ENCODE measurements at places on chromosomes 13 and 19.
A peak's percentile ranks its signal among the peaks of the same experiment; 100 is the strongest.

DNA sequence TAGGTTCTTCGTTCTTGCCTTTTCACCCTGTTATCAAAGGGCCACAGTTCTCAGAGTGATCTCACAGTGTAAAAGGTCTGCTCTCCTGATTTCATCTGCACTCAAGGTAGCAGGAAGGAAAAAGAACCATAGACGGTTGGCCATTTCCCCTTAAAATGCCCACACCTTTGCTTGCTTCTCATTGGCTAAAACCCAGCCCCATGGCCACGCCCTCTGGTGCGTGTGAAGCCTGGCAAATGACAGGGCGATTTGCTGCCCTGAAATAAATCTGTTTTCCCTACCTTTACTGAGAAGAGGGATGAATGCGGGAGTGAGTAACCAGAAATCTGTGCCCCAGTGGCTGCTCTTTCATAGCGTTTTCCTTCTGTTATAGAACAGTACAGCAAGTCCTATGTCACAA, 269.3 kb downstream of the POU4F1 start:
- DNase-seq = no peak

DNA sequence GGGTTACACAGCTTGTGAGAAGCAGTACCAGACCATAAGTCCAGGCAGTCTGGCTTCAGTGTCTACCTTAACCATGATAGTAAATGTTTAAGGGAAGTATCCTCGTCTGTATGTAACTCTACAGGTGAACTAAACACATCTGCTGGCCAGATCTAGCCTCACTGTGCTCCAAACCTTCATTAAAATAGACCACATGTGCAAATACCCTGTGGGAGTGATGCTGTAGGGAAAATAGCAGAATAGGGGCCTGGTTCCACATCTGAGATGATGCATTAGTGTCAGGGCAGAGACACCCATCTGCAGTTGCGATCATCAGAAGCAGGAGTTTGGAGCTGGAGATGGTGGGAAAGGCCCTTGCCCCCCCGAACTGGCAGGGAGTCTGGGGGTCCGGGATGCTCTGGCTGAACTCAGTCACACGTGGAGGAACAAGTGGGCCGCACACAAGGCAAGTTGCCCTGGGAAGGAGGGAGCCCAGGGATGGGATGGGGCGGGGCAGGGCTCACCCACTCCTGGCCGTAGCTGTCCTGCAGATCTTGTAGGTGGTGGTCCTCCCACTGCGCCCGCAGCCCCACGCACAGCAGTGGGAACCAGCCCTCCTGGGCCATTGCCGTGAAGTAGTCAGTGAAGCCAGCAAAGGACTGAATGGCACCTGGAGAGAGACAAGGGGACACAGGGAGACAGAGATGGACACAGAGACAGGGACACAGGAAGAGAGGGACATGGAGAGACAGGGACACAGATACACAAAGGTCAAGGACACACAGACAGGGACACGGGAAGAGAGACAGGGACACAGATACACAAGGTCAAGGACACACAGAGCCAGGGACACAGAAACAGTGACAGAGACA, 7.3 kb downstream of the TMEM147 start:
- no peak for DNase-seq

DNA sequence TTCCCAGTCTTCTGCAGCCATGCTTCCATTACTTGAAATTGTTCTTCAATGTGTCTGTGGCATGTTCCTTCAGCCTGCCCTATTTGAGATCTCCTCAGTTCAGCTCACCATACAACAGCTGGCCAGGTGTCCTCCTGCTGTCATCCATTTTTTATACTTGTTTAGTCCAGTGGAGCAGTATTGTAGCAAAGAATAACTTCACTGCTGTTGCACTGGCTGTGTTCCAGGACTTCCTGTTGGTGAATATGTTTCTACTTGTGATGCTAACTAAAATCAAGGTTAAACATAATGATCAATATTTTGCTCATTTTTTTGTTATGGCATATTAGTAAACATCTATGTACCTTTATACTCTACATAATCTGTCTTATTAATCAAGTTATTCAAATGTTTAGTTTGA, 1394.1 kb downstream of the PCDH9 start:
- DNase-seq = no peak

- no peak for DNase-seq
Observed at GRCh38 chr13:55576389-55576788, 1564.3 kb upstream of the PRR20A start.

DNA sequence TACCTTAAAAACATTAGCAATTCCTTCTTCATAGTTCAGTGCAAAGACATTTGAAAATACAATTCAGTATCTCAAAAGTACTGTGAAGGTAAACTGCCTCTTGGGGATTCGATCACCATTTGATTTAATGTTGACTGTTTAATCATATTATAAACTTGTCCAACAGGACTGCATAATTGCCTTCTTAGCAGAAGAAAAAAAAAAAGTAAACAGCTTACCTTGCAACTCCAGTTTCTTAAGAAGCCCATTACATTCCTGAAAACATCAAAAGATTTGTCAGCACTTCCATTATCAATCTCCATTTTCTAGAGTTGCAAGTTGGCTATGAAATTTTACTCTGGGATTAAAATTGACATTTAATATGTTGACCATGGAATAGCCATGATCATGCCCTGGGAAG, 1154.6 kb downstream of the OLFM4 start:
- no peak for DNase-seq

DNA sequence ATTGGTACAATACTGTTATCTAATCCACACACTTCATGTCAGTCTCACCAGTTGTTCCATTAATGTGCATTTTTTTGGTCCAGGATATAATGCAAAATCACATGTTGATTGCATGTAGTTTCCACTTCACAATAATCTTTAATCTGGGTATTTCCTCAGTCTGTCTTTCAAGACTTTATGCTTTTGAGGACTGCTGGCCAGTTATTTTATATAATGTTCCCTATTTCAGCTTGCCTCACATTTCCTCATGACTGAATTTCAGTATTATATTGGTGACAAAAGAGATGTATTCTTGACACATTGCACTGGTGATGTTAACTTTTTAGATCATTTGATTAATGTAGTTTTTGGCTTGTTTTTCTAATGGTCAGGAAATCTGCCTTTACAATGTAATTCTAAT, 368.3 kb downstream of the IRS2 start:
- DNase-seq = no peak

GRCh38 chr13:61913183-61913582, 497.5 kb upstream of the PCDH20 start:
- DNase-seq = no peak

DNA sequence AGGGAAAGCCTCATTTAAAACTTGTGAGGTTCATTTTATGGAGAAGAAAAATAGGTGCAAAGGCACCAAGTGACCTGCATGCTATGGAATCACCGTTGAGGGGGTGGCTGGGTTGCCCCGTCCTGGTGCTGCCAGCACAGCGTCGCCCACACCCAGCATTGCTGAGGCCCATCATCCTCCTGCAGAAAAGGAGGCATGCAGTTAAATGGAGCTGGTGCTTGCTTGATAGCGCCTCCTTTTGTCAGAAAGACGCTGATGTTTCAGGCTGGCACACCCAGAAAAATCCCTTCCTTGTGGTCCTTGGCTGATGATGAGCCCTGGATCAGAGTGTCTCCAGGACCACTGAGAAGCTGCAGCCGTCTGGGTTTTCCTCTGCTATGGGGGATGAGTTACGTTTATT, 36.9 kb downstream of the DHRS12 start:
- DNase-seq = no peak

GRCh38 chr19:2777952-2778683, 5.0 kb downstream of the SGTA start:
- no peak for DNase-seq

- no peak for DNase-seq
Observed at GRCh38 chr13:38348861-38349389, 726 bp upstream of the UFM1 start.

- no peak for DNase-seq
Observed at GRCh38 chr19:16402041-16402440, 69.7 kb downstream of the EPS15L1 start.

DNA sequence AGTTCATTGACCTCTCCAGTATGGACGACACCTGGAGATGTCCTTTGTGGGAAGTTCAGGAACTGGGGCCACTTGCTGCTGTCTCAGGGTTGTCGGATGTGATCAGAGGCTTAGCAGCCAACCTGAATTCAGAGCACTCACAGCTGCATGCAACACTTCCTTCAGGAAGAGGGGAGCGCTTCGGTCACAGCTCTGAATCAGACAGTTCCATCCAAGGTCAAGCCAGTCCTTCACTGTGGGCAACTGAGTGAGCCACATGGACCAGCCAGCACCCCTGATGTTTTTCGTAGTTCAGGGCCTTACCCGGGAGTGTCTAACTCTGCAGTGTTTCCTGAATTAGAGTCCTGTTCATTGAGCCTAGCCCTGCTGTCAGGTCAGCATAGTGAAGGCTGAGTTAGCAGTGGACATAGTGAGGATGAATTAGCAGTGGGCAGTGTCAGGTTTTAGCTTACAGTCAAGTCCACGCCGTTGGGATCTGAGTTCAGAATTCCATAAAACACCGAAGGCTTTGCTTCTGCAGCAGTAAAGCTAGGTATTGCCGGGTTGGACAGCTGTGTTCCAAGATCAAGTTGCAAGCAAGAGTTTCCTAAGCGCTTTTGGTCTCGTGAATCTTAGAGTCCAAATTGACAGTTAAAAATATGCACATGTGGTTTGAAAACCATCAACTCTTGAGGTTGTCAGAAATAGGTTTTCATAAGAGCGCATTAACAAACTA, 5.1 kb downstream of the ZNF555 start:
- DNase-seq = no peak

GRCh38 chr13:80145171-80145690, 195.7 kb downstream of the SPRY2 start:
- DNase-seq = no peak

GRCh38 chr13:101514695-101515275, 62.3 kb downstream of the ITGBL1 start:
- DNase-seq = peak; percentile 76

- DNase-seq = peak; percentile 43
Observed at GRCh38 chr13:53343361-53343744, 314.7 kb downstream of the OLFM4 start.

DNA sequence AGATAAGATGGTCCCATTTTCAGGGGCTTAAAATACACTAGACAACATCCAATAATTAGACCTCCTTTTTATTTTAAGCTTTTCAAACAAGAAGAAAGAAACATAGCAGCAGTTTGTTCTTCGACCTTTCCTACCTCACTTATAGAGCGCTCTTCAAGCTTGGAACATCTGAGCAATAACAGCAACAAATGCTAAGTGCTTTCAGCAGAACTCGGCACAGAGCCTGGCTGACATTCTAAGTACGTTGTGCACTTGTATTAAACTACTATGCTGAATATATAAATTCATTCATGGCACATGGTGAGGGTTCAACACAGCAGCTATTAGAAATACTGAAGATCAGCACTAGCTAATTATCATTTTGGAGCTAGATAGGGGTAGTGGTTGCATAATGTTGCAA, 256.1 kb upstream of the MAB21L1 start:
- DNase-seq = no peak

GRCh38 chr13:71137101-71137500, 729.9 kb downstream of the DACH1 start:
- no peak for DNase-seq

- no peak for DNase-seq
Observed at GRCh38 chr19:56927294-56927693, 86.8 kb upstream of the PEG3 start.

GRCh38 chr19:35419046-35419445, 29.0 kb upstream of the FFAR2 start:
- no peak for DNase-seq

DNA sequence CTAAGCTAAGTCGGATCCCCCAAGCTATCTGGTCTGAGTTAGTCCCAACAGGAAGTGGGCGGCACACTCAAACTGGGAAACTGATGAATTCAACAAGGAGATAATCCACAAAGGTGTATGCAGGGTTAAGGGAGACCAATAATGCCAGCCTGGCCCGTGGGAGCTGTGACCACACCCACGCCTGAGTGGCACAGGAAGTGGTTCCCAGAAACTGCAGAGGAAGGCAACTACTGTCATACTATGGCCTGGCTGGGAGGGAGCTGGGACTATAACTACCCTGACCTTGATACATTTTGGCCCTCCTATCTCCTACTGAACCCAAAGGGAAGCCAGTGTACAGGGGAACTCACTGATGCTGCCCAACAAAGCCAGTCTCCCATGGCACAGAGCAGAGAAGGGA, 85.5 kb upstream of the TDRD3 start:
- no peak for DNase-seq

DNA sequence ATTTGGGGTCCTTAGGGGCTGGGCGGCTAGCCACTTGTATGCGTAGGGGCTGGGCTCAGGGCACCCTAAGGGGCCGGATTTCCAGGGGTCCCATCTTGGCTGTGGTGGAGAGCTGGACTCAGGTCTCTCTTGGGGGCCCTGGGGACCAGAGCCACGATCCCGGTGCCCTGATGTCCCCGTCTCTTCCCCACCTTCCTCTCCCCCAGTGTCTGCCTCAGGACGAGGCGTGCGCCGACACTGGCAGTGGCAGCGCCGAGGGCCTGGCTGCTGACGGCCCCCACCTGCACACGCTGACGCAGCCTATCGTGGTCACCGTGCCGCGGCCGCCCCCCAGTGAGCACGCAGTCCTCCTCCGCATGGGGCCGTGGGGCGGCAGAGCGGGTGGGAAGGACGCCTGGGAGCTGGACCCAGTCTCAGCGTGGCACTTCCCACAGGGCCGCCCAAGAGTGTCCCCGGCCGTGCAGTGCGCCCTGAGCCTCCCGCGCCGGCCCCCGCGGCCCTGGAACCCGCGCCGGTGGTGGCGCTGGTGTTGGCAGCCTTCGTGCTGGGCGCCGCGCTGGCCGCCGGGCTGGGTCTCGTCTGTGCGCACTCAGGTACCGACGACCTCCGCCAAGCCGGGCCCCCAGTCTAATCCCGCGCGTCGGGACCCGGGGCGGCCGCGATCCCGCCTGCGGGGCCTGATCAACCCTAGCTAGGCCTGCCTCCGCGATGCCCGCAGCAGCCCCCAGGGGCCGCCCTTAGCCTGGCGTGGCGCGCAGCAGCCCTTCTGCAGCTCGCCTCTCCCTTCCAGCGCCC, 2.7 kb upstream of the SNAPC2 start:
- DNase-seq = no peak

- DNase-seq = peak; percentile 40
Observed at GRCh38 chr13:75507027-75508001, 25.3 kb upstream of the TBC1D4 start.

- no peak for DNase-seq
Observed at GRCh38 chr13:110965038-110965754, 50.3 kb upstream of the ANKRD10 start.

- no peak for DNase-seq
Observed at GRCh38 chr19:46488551-46488950, 7.1 kb downstream of the PNMA8B start.

- DNase-seq = no peak
Observed at GRCh38 chr19:27905074-27905473, 1307.9 kb downstream of the UQCRFS1 start.

DNA sequence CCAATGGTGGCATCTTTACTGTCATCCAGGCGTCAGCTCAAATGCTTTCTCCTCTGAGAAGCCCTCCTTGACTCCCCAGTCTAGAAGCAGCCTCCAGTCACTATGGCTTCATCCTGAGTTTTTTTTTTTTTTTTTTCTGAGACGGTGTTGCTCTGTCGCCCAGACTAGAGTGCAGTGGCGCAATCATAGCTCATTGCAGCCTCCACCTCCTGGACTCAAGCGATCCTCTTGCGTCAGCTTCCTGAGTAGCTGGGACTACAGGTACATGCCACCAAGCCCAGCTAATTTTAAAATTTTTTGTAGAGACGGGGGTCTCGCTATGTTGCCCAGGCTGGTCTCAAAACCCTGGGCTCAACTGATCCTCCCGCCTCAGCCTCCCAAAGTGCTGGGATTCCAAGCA, 4.2 kb downstream of the NRTN start:
- DNase-seq = no peak

Data from pons (tissue), 1 donor.